ENCODE measurements at places on chromosomes 12 and 14. TPM values are rescaled to one million over a fixed set of nuclear protein-coding genes. Genes with fewer than 3 reads are reported as not detected.

The OR4E2 gene
- total RNA-seq: not detected

The SELPLG gene
- total RNA-seq: 7.5 TPM

The KRT74 gene
- not detected for total RNA-seq

The ACRBP gene
- total RNA-seq: 2.4 TPM

The TSHR gene
- 0.84 TPM for total RNA-seq

The SLC17A8 gene
- total RNA-seq: not detected

The BEST3 gene
- total RNA-seq: not detected

The GLIPR1L1 gene
- not detected for total RNA-seq

The SMIM41 gene
- total RNA-seq: 50.6 TPM
